ENCODE measurements at places on chromosomes 2 and 18.

DNA sequence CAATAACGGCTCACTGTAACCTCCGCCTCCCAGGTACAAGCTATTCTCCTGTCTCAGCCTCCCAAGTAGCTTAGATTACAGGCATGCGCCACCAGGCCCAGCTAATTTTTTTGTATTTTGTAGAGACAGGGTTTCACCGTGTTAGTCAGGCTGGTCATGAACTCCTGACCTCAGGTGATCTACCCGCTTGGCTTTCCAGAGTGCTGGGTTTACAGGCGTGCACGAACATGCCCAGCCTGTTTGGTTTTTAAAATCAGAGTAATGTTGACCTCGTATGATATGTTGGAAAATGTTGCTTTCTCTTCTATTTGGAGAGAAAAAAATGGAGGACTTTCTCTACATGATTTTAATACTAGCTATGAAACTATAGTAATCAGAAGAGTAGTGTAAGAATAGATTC, 386.2 kb downstream of the PTH2R start:
- DNase-seq = no peak

GRCh38 chr2:62029910-62030309, 124.4 kb downstream of the COMMD1 start:
- no peak for DNase-seq

GRCh38 chr18:36729197-36729596, 99.6 kb downstream of the TPGS2 start:
- no peak for DNase-seq

- DNase-seq = peak; percentile 47
Observed at GRCh38 chr2:169828141-169828811, 1.0 kb downstream of the UBR3 start.

DNA sequence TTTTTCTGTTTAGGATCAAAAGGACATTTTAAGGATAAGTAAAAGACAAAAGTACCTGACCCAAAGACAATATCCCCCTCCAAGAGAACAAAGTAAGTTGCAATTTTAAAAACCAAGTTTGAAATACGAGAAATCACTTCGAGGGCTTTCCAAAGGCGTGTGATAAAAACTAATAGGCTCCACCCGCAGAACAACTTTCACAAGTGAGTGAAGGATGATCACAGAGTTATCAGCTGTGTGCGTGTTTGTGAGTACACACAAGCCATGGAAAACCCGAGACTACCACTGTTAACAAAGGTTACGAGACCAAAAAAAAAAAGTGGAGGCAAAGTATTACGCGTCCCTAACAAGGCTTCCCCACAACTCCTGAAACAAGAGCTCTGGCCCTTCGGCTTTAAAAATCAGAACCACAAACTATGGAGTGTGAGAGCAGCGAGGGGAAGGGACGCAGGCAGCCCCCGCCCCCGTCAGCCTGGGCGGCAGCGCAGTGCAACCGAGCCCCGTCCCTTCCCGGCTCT, 719 bp downstream of the SMAD2 start:
- DNase-seq = peak; percentile 22

GRCh38 chr2:51717312-51717711, 685.4 kb upstream of the NRXN1 start:
- peak; percentile 74 for DNase-seq

DNA sequence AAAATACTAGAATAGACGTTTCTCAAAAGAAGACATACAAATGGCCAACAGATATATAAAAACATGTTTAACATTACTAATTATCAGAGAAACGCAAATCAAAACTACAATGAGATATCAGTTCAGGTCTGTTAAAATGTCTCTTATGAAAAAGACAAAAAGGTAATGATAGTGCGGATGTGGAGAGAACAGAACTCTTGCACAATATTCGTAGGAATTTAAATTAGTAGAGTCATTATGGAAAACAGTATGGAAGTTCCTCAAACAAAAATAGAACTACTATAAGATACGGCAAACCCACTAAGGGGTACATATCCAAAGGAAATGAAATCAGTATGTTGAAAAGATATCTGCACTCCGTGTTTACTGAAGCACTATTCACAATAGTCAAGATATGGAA, 167.5 kb upstream of the CWC22 start:
- no peak for DNase-seq

GRCh38 chr2:3840611-3841155, 137.3 kb downstream of the DCDC2C start:
- DNase-seq = no peak

DNA sequence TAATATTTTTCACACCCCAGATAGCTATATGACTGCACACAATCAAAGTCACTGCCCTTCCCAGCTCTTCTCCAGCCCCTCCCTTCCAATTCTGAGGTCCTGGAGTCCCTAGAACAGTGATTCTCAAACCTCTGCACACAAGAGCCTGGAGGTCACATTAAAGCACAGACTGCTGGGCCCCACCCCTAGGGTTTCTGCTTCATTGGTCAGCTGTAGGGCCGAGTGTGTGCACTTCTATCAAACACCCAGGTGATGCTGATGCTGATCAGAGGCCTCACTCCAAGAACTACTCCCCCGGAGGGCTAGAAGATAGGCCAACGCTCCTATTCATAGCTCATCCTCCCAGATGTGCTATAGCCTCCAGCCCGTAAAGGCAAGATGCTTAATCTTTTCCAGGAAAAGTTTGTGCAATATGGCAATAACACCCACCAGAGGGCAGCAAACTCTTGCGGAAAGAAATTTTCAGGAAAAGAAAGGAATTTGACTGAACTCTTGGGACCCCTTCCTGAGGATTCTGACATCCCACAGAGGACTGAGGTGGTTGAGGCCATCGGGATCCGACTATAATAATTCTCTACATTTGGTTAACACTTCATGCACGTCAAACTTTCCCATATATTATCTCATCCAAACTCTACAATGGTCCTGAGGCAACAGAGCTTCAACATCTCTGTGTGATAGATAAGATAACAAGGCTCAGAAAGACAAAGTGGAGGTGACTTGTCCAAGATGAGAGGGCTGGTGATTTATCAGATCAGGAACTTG, 194.2 kb upstream of the PKDCC start:
- DNase-seq = peak; percentile 23

- DNase-seq = no peak
Observed at GRCh38 chr18:4599312-4599711, 144.2 kb upstream of the DLGAP1 start.

DNA sequence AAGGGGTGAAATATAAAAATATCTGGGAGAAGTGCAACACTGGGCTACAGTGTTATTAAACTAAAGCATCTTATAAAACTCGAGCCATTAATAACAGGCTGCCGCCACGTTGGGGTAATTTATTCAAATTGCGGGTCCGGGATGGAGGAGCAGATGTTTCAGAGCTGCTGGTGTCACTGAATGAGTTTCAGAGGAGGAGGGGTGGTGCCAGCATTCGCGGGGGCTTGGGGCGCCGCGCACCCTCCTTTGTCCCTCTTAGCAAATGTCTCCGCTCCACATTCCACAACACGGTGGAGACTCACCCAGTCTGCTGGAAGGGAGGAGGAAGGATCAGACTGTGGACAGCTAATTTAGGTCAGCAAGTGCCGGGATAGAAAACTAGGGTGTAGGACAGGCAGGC, 260.5 kb downstream of the CELF4 start:
- no peak for DNase-seq

DNA sequence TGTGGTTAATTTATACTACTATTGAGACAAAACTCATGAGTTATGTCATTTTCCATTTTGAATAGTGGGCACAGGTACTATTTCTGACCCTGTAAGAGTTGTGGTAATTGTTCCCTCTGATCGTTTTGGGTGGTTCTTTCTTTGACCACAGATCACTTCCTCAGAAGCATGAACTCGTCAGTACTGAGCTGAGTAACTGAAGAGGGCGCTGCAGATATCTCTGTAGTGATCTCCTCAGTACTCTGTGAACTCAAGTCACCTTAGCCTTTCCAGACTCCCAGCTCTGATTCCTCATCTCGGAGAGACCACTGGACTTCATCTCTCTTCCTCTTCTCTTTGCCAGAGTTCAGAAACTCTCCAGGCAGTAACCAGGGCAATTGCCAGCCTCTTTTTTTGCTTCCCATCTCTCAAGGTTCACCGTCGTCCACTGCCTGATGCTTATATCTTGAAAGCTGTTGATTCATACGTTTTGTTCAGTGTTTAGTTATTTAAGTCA, 9.4 kb upstream of the IL1RL1 start:
- no peak for DNase-seq

- no peak for DNase-seq
Observed at GRCh38 chr2:136225950-136226835, 108.2 kb upstream of the CXCR4 start.

- no peak for DNase-seq
Observed at GRCh38 chr2:165024199-165024598, 68.9 kb upstream of the SLC38A11 start.

DNA sequence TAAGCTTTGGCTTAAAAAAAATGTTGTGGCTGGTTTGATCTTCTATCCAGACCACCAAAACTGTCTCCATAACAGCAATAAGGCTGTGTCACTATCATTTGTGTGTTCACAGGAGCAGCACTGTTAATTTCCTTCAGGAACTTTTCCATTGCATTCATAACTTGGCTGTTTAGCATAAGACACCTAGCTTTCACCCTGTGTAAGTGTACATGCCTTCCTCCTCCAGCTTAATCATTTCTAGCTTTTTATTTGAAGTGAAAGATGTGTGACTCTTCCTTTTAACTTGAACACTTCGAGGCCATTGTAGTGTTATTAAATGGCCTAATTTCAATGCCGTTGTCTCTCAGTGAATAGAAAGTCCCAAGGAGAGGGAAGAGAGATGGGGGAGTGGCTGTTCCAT, 352.9 kb upstream of the VWC2L start:
- DNase-seq = no peak

DNA sequence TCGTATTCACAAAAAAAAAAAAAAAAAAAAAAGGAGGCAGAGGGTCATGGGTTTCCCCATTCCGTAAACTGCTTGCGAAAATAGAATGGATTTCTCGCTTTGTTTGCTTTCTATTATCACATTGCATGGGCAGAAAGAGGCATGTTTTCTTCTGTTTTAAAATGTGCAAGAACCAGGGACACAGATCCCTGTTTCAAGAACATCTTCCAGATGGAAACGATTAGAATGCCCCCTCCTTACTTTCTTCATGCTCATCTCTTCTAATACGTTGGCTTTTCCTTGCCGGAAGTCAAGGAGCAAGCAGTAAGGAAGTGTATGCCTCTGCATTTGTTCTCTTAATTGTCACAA, 51.0 kb upstream of the ZNF516 start:
- DNase-seq = no peak

- DNase-seq = no peak
Observed at GRCh38 chr2:101473591-101473910, 1.4 kb downstream of the RFX8 start.

GRCh38 chr18:59646963-59647307, 50.3 kb downstream of the CCBE1 start:
- DNase-seq = no peak

All from brain microvascular endothelial cell (primary cell).